ENCODE measurements at places on chromosomes 16 and 17. TPM values are rescaled to one million over a fixed set of nuclear protein-coding genes. Genes with fewer than 3 reads are reported as not detected.

DNA sequence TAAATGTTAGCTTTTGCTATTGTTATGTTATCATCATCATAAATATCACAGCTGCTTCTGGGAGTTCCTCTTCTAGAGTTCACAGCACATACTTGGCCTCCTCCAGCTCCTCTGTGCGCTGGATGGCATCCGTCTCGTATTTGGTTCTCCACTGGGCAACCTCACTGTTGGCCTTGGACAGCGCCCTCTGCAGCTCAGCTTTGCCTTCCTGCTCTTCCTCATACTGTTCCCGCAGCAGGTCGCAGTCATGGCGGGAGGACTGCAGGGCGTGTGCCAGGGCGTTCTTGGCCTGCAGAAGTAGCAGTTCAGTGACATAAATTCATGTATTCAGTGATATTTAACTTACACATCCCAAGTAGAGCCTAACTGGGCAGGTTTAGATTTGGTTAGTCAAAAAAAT is 23.4 kb downstream of the MYH8 start:
- no peak overlapping the region for H3K27ac ChIP-seq
- no peak overlapping the region for H3K4me3 ChIP-seq
- H3K4me1 ChIP-seq, result no peaks in the 10 kb centered on the region
- no peaks in the 10 kb centered on the region for H3K27me3 ChIP-seq
- DNase-seq, result no peak

GRCh38 chr16:87459027-87459426 is 33.8 kb downstream of the ZCCHC14 start:
- H3K4me1 ChIP-seq, result peaks cover 20% of the 10 kb centered on the region
- no peaks in the 10 kb centered on the region for H3K27me3 ChIP-seq
- no peak for DNase-seq

DNA sequence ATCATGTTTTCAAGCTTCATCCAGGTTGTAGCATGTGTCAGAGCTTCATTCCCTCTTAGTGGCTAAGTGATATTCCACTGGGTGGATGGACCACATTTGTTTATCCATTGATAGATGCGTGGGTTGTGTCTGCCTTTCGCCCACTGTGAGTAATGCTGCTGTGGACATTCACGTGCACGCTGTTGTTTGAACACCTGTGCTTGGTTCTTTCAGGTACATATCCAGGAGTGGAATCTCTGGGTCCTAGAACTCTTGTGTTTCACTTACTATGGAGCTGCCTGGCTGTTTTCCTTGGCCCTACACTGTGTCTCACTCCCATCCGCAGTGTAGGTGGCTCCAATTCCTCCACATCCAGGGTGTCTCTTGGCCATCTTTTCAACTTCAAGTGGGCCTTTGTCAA is 224.2 kb downstream of the C16orf95 start:
- no peak overlapping the region for H3K4me3 ChIP-seq
- H3K36me3 ChIP-seq, result no peaks in the 10 kb centered on the region
- H3K27me3 ChIP-seq, result peaks cover 60% of the 10 kb centered on the region
- H3K4me1 ChIP-seq, result no peaks in the 10 kb centered on the region
- no peak for DNase-seq

- H3K4me3 ChIP-seq, result peak overlapping the region; percentile 47
- peak overlapping the region; percentile 73 for H3K27ac ChIP-seq
- no peaks in the 10 kb centered on the region for H3K36me3 ChIP-seq
- peaks cover 11% of the 10 kb centered on the region for H3K4me1 ChIP-seq
- peak; percentile 18 for DNase-seq
Observed at GRCh38 chr16:69918241-69918640, 32.9 kb upstream of the CLEC18A start.

DNA sequence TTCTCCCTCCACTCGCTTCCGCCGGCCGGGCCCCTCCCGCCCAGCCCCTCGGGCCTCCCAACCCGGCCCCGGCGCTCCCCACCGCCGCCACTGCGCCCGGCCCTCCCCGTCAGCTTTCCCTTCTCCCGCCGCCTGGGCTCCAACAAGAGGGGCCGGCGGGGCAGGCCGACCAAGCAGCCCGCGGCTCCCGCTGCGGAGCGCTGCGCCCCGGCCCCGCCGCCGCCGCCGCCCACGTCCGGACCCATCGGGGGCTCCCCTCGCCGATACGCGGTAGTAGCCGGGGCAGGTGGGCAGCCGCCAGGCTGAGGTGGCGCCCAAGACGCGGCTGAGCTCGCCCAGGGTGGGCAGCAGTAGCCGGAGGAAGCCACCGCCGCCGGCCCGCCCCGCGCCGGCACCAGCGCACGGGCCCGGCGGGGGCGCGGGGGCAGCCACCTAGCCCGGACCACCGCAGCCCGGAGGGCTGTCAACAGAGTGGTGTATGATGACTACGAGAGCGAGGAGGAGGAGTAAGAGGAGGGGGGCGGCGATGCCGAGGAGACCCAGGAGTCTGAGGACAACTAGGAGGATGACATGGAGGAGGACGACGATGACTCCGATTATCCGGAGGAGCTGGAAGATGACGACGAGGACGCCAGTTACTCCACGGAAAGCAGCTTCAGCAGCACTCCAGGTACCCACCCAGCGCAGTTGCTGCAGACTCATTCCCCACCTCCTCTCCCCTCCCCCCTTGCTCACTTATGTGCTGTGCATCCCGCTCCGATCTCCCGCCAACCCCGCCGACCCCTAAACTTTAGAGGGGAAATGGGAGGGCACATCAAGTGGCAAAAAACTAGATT is 498 bp downstream of the LRRC37B start:
- H3K4me1 ChIP-seq, result no peaks in the 10 kb centered on the region
- H3K36me3 ChIP-seq, result no peaks in the 10 kb centered on the region
- peak; percentile 19 for DNase-seq

DNA sequence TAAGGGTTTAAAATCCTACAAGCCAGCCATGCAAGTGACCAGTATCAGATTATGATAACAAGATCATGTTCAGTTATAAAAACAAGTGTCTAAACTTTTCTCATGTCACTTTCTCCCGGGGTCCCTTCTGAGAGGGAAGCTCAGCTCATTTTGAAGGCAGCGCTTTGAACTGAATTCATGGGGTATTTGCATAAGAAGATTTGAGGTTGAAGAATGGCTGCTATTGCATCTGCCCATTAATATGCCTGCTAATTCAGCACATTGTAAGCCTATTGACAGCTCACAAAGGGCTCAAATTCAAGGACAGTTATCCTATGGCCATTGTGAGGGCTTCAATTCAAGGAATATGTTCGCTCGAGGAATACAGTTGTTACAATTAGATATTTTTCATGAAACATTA is 290.2 kb upstream of the IRX3 start:
- DNase-seq, result no peak
- H3K36me3 ChIP-seq, result no peaks in the 10 kb centered on the region
- H3K4me3 ChIP-seq, result no peak overlapping the region
- no peaks in the 10 kb centered on the region for H3K4me1 ChIP-seq
- no peak overlapping the region for H3K27ac ChIP-seq
- H3K27me3 ChIP-seq, result peaks cover 8% of the 10 kb centered on the region

GRCh38 chr16:66605177-66605978 is 874 bp downstream of the CMTM3 start:
- no peaks in the 10 kb centered on the region for H3K27me3 ChIP-seq
- peaks cover 18% of the 10 kb centered on the region for H3K36me3 ChIP-seq
- H3K27ac ChIP-seq, result peak overlapping the region; percentile 76
- peaks cover 21% of the 10 kb centered on the region for H3K4me1 ChIP-seq

DNA sequence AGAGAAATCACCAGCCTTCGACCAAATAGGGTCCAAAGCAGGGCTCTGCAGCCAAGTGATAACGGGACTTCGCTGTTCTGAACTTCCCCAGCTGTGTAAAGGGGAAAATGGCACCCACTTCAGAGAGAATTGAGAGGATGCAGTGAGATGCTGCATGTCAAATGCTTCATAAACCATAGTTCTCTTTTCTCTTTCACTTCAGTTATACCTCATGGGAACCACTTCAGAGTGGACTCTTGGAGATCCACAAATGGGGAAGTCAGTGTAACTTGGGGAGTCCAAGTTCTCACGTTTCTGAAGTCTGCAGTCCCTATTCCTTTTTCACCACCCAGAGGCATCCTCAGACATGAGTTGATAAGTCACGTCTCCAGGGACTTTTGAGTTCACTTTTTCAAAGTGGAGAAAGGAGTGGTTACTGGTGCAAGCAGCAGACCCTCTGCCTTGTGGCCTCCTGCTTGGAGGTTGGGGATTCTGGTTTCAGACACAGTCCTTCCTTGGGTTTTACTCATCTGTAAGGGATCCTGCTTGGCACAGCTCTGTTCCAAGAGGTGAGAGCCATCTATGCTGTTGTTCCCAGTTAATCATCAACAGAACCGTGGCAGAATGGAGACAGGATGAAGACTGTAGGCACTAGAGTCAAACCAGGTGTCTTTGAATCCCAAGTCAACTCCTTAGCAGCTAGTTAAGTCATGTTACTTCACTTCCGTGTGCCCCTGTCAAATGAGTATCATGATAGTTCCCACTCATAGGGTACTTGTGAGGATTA is 123.4 kb upstream of the NOL11 start:
- no peaks in the 10 kb centered on the region for H3K36me3 ChIP-seq
- H3K4me3 ChIP-seq, result no peak overlapping the region

DNA sequence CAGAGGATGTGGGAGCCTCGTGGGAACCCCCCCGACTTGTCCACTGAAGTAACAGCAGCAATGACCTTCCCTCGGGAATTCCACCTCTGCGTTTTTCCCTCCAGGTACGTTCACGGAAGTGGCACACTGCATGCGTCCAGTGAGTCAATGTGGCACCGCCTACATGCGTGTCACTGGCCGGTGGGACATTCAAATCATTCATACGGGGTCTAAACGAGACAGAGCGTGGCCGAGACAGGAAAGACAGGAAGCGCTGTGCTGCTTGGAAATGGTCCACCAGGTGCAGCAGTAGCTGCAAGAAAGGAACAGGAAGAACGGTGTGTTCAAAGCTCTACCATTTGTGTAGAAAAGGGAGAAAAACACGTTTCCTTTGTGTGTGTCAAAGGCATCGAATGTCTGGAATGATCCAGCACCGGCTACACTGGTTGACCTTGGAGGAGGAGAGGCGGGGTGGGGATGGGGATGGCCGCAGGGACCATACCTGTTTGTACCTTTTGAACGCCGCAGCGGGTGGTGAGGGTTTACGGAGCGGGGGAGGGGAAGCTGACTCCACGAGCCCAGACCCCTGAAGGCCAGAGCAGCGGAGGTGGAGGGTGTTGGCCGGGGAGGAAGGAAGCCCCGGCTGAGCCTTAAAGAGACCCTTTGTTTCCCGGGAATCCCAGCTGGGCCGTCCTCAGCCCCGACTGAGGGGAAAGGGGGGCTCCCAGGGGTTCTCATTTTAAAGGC is 1.7 kb upstream of the PGAP6 start:
- H3K27ac ChIP-seq, result no peak overlapping the region
- H3K36me3 ChIP-seq, result no peaks in the 10 kb centered on the region
- DNase-seq, result no peak
- no peak overlapping the region for H3K4me3 ChIP-seq
- H3K4me1 ChIP-seq, result peaks cover 5% of the 10 kb centered on the region

DNA sequence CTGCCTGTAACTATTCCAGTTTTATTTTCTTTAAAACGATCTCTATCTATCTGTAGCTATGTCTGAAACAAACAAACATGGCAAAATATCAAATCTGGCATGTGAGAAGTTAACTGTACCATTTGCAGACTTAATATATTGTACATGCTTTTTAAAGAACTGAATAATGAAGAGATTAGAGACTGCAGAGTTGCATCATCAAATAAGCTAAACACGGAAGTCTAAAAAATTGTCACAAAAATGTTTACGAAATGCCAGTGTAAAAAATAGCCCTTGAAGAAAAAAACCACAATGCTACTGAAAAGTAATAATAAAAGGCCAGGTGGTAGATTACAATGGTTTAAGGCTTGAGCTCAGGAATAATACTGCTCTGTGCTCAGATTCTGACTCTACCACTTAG is 43.1 kb downstream of the HS3ST3A1 start:
- no peaks in the 10 kb centered on the region for H3K36me3 ChIP-seq
- peaks cover 26% of the 10 kb centered on the region for H3K4me1 ChIP-seq
- H3K27me3 ChIP-seq, result no peaks in the 10 kb centered on the region
- no peak for DNase-seq
- H3K27ac ChIP-seq, result 0 out of 2 replicates have a peak overlapping the region, but pooled peaks have one; percentile 20

Gene NLGN2
- polyA plus RNA-seq, result 38.1 TPM

Gene TNFRSF12A
- polyA plus RNA-seq, result 304 TPM

All from IMR-90 (cell line).